ENCODE measurements at places on chromosomes 4 and X.

DNA sequence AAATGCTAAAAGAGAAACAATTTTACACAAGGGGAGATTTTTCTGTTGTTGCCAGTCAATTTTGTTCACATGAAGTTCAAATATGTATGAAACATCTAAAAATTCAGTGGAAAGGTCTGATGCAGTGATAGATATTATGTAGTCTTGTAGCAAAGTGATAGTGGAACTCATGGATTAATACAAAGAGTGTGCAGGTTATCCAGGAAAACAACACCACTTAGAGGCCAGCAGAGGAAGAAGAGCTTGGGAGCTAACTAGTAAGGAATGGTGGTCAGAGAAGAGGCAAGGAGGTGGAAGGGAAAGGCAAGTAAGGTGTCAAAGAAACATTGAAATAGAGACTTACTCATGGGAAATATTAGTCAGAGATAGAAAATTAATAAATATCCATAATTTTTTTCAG is 395.6 kb downstream of the MAPK10 start:
- no peak for DNase-seq

GRCh38 chr4:21780148-21780547 is 168.4 kb downstream of the KCNIP4 start:
- DNase-seq = no peak

- no peak for DNase-seq
These were observed 953.4 kb downstream of the FAT4 start for GRCh38 chr4:126268106-126268505.

- DNase-seq = peak; percentile 43
These were observed 136.2 kb downstream of the SMIM20 start for GRCh38 chr4:26050212-26050643.

- peak; percentile 49 for DNase-seq
These were observed 63.0 kb upstream of the LNX1 start for GRCh38 chr4:53654300-53654758.

- DNase-seq = no peak
These were observed 669.5 kb upstream of the MAGEB2 start for GRCh38 chrX:29545878-29546277.

GRCh38 chrX:17414839-17415238 is 39.8 kb downstream of the NHS start:
- no peak for DNase-seq

- DNase-seq = no peak
These were observed 22.8 kb downstream of the SMS start for GRCh38 chrX:21963269-21963668.

- DNase-seq = peak; percentile 16
These were observed 1.3 kb downstream of the AMER1 start for GRCh38 chrX:64204252-64204651.

DNA sequence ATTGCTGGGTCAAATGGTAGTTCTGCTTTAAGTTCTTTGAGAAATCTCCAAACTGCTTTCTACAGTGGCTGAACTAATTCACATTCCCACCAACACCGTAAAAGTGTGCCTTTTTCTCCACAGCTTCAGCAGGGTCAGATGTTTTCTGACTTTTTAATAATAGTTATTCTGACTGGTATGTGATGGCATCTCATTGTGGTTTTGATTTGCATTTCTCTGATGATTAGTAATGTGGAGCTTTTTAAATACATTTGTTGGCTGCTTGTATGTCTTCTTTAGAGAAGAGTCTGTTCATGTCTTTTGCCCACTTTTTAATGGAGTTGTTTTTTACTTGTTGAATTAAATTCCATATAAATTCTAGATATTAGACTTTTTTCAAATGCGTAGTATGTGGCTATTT is 257.5 kb upstream of the ANKRD50 start:
- DNase-seq = no peak

DNA sequence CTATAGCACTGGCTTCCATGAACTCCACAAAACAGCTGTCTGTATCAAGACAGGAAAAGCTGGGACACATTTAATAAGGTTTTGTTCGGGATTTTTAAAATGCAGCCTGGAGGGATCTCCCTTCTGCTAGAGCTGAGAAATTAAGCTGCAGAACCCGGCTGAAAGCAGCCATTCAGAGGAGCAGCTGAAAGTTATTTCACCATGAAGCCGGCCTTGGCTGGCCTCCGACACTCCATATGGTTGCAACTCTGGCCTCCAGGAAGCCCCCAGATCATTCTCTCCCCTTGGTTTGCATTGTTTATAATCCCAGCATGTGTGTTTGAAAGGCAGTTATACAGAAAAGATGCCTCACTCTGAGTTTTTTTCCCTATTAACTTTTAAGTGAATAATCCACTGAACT is 239.4 kb downstream of the SPATA18 start:
- no peak for DNase-seq

DNA sequence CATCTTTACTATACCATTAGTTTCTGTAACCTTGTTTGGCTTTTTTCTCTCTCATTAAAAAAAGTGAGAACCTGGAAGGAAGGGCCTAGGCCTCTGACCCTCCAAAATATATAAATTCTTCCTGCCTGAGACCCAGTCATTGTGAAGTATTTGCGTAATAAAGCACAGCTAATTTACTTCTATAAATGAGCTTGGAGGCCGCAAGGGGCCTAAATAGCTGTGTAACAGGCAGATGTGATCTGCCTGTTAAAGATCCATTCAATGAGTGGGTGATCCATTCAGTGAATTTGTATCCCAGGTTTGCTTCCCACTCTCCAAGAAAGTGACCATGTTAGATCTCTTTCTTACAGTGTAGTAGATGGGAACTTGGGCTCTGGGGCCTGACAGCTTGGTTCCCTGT is 595 bp upstream of the PYURF start:
- DNase-seq = no peak

GRCh38 chrX:56803850-56804681 is 75.0 kb downstream of the NBDY start:
- no peak for DNase-seq

GRCh38 chrX:113743069-113743468 is 840.8 kb upstream of the HTR2C start:
- DNase-seq = no peak

- DNase-seq = no peak
These were observed 135.8 kb upstream of the PUDP start for GRCh38 chrX:7283741-7284140.

GRCh38 chr4:96652158-96652557 is 812.3 kb downstream of the PDHA2 start:
- DNase-seq = no peak

DNA sequence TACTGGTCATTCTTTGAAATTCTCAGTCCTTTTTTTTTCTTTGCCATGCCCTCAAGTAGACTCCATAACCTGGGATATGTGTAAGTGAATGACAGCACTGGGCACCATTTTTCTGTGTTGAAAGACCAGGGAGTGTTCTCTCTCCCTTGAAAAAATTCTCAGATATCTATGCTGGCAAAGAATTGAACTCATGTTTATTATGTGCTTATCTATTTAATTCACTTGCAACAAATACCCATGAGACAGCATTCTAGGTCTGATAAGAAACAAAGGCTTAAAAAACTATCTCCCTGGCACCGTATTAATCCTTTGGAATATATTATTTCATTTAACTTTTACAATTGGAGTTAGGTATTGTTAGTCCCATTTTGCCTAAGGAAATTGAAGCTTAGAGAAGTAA is 36.7 kb downstream of the LARP7 start:
- DNase-seq = no peak

DNA sequence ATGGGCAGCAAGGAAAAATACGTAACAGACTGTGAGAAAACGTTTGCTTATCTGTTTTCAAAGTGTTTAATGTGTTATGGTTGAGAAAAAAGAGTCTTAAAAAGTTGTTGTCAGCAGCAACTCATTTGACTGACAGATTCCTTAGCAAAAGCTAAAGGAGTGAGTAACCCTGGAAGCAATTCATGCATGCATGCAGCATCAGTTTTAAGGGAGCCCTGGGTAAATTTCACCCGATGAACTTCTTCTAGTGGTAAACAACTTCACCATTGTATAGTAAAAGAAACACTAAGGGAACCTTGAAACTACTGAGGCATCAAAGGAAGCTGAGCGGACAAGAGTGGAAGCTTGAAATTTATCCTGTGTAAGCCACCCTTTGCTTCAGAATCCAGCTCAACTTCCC is 583.2 kb upstream of the INTU start:
- DNase-seq = no peak
